ENCODE measurements at places on chromosomes 3 and 15. TPM values are rescaled to one million over a fixed set of nuclear protein-coding genes. Genes with fewer than 3 reads are reported as not detected.

GRCh38 chr3:50539356-50540286, 27.9 kb downstream of the C3orf18 start:
- H3K27ac ChIP-seq = no peak overlapping the region
- H3K4me3 ChIP-seq = no peak overlapping the region
- H3K27me3 ChIP-seq = no peaks in the 10 kb centered on the region
- no peak for DNase-seq

GRCh38 chr3:101851072-101851770, 1.9 kb downstream of the NFKBIZ start:
- H3K27ac ChIP-seq = no peak overlapping the region
- peak overlapping the region; percentile 51 for H3K4me3 ChIP-seq
- peaks cover 18% of the 10 kb centered on the region for H3K36me3 ChIP-seq
- H3K27me3 ChIP-seq = peaks cover 2% of the 10 kb centered on the region
- H3K4me1 ChIP-seq = peaks cover 3% of the 10 kb centered on the region

- no peaks in the 10 kb centered on the region for H3K36me3 ChIP-seq
- H3K27ac ChIP-seq = no peak overlapping the region
- H3K4me1 ChIP-seq = peaks cover 4% of the 10 kb centered on the region
Observed at GRCh38 chr3:139318431-139318816, 25.4 kb upstream of the MRPS22 start.

FBXW12 gene
- polyA plus RNA-seq = 0.54 TPM

CRYGS gene
- polyA plus RNA-seq = 9.8 TPM
